ENCODE measurements at places on chromosomes 3 and 15. TPM values are rescaled to one million over a fixed set of nuclear protein-coding genes. Genes with fewer than 3 reads are reported as not detected.

DNA sequence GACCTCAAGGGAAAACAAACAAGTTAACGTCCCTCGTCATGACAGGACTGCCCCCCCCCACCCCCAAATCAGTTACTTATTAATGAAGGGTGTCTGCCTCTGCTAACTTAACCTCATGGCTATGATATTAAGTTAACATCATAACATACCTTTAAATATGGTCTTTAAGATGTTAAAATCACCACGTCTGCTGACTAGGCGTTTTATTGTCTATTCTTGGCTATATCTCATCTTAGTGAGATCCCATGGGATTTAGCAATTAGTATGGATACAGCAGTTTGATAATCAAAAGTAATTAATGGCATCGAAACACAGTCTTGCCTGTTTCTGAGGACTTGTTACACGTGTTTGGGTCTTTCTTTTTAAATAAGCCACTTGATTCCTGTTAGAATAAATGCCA, 186.9 kb downstream of the FOXB1 start:
- no peak for DNase-seq

GRCh38 chr3:46372492-46373359, 2.0 kb downstream of the CCR5 start:
- no peak for DNase-seq

GRCh38 chr3:69385723-69386555, at the start of gene FRMD4B:
FRMD4B (minus strand) TSS chr3:69386088; CDS start chr3:69385989, 99 bp downstream.
- DNase-seq: no peak

TMCO5A gene
- not detected for total RNA-seq

DNA sequence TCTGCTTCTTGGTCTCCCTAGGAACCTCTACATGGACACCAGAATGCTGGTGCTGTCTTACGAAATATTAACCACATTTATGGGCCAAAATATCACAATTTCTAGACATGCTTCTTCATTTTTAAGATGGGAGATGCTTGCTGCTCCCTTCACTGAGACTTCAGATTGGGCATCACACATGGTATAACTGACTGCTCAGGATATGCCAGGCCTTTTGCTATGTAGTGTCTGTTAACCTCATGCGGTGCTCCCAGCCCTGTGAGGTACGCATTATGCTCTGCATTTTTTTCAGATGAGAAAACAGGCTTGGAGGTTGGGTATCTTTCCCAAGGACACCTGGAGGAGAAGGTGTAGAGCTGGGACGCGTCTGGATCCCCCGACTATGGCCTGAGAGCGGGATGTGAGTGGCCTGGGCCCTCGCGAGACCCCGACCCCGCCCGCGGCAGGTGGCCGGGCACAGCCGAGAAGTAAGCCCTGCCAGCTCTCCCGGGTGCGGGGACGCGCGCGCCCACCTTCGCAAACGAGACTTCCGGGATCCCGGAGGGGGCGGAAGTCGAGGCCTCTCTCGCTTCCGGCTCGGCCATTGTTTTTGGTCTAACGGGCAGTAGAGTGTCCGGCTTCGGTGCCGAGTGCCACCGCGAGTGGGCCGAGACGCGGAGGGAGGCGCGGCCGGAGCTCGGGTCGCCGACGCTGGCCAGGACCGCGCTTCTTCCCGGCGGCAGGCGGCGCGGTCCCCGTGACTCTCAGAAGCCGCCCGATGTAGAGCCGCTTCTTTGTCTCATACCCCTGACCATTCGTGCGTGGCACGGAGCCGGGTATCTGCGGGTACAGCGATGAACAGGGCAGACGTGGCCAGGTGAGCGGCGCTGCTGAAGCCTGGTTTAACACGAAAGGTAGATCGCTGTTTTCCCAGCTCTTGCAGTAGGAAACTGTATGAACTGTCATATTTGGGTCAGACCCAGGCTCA, at the start of gene ZKSCAN7:
ZKSCAN7 (plus strand) TSS at position 568 of the 967 bp plus-strand sequence. CDS start 1,855 bp downstream, outside the sequence.
- no peak for DNase-seq

WWTR1 gene
- 136 TPM for total RNA-seq

- no peak for DNase-seq
Measured at GRCh38 chr3:47902746-47903145, 99.8 kb downstream of the DHX30 start.

DNA sequence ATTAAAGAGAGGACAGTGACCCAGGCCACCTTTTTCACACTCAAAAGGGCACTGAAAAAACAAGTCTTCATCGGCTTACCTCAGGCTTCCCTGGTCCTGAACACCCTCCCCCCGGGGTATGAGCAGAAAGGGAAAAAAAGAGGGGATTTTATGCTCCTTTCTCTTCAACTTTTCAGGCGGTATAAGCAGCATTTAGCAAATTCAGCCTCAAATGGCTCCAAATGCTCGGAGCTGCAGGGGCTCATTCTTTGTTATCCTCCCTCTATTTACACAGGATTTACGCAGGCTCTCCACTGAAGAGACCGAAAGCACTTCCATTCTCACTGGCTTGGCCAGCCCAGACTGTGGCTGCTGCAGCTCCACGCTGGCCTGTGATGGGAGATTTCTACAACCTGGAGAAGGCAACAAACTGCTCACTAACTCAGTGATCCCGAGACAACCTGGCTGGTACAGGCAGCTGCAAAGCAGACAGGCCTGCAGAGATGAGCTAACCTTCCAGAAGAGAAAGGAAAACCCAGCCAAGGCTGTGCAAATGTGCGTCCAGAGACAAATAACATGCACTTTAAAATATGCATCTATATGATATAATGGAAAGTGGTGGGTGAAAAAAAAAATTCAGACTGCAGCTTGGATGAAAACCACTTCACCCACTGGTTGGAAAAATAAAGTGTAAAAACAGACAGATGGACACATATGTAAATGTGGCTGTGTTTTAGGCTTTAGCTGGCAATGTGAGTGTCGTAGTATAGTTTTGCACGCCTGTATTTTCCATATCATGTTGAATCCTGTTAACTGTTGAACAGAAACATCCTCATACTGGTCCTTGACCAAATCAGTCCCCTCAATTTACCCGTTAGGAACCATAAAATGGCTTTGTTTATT, 54.2 kb downstream of the MEIS2 start:
- no peak for DNase-seq

CCR9 gene
- total RNA-seq: not detected

DNA sequence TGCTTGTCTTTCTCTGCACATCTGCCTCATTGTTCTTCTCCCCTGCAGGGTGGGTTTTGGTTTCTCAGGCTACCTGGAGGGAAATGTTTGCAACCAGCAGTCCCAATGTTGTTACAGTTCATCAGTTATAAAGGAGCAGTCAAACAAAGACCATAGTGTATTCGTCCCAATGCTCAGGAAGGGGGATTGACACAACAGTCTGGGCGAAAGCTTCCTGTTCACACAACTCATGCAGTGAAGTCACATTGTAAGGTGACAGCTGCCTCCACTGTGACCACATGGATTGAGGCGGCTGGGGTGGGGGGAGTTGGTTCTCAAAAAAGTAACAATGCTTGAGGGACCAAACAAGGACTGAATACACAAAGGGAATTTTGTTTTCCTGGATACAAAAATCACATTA, 28.8 kb upstream of the TF start:
- DNase-seq: no peak

DNA sequence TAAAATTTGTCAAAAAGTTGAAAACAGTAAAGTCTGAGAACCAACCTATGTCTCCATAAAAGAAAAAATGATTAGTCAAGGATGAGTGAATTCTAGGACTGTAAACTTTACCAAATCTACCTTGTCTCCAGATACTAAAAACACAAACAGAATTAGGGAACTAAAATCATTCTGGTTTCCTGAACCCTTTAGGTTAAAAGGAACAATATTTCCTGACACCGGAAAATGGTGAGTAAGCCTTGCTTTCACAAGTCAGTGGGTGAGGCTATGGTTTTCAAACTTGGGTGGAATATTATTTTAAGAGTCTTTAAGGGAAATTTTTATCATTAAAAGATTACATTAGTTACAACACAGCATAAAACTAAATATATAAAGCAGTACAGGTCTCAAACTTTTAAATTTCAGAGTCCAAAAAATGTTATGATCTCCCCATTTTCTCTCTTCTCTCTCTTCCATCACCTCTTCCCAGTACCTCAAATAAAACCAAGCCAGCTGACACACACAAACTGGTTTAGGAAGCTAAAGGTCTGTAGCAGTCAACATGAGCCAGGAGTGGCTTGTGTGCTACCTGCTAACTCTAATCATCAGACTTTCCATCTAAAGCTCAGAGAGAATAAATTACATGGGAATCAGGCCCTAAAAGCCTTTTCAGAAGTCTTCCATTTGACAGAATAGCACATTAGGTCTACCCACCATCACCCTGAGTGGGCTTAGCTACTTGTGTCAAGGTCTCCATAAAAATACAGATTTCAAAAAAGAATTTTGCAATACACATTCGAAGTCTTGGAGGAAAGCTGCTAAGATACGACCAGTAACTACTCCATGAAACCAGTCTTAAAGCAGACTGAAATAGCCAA, 2.2 kb downstream of the SLC12A6 start:
- DNase-seq: no peak

NRG4 gene
- 6.1 TPM for total RNA-seq

ADAMTSL3 gene
- 56.9 TPM for total RNA-seq

- no peak for DNase-seq
Measured at GRCh38 chr3:18249126-18249525, 176.0 kb downstream of the SATB1 start.

DNA sequence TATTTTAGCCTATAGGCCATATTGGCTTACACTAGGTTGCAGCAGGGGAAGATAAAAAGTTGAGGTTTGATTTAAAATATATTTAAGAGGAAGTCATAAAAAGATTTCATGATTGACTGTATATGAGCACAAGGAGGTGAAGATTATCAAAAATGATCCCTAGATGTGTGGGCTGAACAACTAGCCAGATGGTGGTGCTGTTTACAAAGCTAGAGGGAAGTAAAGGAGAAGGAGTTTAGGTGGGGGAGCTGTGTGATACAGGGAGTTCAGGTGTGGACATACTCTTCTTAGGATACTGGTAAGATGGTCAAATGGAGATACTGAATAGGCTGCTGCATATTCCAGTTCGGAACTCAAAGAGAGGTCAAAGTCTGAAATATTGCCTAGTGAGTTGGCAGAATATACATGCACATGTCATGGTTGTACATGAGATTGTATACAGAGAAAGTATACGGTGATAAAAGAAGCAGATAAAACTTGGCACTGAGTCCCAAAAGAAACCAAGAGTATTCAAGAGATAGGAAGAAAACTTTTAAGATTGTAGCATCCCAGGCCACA, 727.8 kb downstream of the NLGN1 start:
- no peak for DNase-seq

- no peak for DNase-seq
Measured at GRCh38 chr15:23035964-23036566, 3.3 kb downstream of the TUBGCP5 start.

GRCh38 chr15:50813865-50814264, 48.4 kb upstream of the SPPL2A start:
- no peak for DNase-seq

DNA sequence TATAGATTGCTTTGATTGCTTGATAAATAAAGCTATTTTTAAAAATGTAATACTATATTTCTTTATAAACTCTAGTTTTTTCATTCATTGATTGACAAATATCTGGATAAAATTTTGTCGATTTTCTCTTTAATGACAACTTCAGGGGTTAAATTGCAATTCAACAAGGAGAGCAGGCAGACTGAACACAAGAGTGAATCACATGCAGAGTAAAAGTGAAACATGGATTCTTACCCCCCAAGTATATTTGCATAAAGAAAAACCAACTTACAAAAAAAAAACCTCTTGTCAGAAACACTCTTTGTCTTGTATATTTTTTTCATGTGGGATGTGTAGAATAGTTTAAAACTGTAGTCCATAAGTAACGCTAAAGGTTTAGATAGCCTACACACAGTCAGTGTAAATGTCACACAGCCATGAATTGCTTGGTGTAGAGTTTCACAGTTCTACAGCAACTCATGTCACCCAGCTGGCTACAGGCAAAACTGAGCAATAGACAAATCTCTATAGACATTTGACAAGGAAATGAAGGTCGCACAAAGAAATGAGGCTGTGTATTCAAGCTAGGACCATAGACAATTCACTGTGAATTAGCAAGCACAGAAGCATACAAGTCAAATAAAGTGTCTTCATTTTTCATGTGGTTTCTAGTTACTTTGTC, 141.6 kb downstream of the THRB start:
- DNase-seq: no peak

- no peak for DNase-seq
Measured at GRCh38 chr15:67922971-67923945, 83.4 kb upstream of the RNU6-1 start.

HGD gene
- total RNA-seq: not detected

DNA sequence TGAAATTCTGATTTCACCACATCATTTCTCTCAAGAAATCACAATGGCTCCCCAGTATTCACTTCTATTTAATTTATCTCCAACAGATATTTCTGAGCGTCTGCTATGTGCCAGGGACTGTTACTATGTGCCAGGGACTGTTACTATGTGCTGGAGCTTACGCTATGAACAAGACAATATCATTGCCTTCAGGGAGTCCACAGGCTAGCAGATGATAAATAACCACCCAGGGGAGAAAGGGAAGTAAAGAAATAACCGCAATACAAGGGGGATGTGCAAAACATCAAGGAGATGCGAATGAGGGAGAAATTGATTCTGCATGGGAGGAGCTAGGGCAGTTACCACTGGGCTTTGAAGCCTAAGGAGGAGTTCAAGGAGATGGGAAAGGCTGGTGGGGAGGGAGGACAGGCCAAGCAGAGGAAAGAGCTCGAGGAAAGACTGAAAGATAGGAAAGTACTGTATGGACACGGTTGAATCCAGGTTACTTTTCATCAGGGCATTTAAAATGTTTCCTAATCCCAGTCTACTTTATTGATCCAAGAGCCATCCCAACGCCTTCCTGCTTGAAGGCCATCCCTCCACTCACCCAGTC, 2.5 kb downstream of the THSD4 start:
- no peak for DNase-seq

DNA sequence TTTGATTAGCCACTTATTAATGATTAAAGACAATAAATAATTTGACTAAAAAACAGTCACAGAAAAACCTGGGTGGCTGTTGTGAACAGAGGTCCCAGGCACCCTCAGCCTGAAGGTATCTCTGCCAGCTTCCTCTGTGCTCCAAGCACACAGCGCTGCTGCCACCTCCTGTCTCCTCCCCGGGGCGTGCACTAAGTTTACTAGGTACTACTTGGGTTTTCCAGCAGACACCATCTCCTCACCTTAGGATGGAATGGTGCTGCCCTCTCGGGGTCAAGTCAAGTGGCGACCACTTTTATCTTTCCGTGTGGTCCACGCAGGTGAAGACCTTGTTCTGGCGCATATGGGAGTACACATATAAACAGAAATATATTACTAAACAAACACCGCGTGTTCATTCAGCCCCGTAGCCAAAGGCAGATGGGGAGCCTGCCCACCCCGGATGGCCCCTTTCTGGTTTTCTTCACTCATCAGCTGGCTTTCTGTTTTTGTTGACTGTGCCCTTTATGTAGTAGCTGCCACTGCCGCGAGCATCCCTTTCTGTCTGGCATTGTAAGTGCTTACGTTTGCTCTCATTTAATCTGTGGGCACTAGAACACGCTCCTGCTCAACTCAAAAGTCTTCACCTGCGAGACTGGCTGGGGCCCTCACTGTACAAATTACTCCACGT, 128.0 kb downstream of the LRIG1 start:
- no peak for DNase-seq

Data from urinary bladder (tissue), 4 donors.